NCI-H1092 (cell line): ENCODE measurements at places on chromosomes 12 and 14.

DNA sequence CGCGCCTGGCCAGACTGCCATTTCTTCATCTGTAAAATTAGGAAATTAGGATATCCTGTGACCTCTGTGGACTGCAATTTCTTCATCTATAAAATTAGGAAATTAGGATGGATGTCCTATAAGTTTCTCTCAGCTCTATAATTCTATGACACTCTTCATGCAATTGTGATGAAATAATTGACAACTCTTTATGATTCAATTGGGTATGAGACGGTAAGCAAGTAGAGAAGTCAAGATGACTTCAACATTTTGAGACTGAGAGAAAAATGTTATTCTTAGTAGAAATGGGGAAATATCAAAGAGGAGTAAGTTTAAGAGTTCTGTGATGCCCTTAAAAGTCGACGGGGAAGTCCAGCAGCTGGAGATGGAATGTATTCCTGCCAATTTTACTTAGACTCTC is 12.0 kb downstream of the KIAA0586 start:
- DNase-seq = no peak

- no peak for DNase-seq
Measured at GRCh38 chr14:71625175-71625574, 307.1 kb upstream of the RGS6 start.

DNA sequence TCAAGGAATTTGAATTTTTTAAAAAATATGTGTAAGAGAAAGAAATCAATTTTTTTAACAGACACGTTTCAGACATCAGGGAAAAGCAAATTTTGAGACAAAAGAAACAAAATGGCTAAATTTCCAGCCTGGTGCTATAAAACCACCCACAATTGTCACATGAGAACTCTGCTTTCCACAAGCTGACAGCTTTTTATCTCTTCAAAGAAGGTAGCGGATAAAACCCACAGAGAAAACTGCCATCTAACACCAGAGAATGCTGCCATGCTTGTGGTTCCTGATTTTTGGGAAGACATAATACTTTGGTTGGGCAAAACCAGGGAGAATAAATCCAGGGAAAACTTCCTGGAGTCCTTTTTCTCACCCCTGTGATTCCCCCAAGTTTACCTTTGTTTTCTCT is 10.3 kb upstream of the ITPR2 start:
- no peak for DNase-seq

- DNase-seq = no peak
Measured at GRCh38 chr14:81516986-81517797, 16.5 kb downstream of the SEL1L start.

- DNase-seq = no peak
Measured at GRCh38 chr14:43528321-43528720, 978.8 kb downstream of the FSCB start.

GRCh38 chr12:132151766-132152410 is 7.6 kb downstream of the NOC4L start:
- DNase-seq = no peak

DNA sequence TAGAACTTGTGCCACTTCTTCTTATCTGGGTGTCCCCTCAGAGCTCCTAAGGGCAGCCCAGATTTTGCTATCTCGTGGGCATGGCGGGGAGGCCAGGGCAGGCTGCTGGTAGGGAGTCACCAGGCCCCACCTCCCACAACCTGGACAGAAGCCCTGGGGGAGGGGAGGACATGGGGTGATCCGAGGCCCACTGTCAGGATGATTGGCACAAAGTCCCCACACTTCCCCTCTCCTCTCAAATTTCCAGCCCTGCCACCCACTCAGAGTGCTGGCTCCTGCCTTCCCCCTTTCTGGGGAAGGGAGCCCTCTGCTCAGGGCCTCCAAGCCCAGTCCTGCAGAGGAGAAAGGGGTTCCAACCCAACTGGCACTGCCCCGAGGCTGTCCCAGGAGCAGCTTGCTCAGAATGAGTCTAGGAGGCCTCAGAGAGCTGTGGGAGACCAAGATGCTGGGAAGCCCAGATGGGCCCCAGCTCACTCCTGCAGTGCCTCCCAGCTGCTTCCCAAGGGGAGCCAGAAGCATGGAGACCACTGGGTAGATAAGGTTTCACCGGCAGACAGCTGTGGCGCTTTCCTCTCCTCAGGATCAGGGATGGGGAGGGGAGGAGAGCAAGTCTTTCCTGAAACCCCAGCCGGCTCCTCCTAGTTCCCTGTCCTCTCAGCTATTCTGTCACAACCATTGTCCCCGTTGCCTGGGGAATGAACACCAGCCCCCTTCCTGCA is 82.8 kb downstream of the B4GALNT3 start:
- no peak for DNase-seq

DNA sequence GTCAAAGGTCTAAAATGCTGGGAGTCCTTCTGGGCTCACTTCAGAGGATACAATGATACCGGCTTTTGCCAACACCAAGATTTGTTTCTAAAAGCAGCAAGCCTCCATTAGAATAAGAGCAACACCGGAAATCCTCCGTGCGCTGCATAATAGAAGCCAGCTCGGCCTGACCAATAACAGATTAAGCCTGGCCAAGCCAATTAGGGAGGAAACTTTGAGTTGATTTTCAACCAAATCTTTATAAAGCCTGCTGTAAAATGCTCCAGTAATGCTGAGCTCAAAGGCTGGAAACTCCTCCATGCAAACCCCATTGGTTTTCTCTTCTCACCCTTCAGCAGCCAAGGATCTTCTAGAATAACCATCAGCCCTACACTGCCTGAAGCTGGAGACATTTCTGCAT is 150.1 kb downstream of the NTF3 start:
- no peak for DNase-seq

DNA sequence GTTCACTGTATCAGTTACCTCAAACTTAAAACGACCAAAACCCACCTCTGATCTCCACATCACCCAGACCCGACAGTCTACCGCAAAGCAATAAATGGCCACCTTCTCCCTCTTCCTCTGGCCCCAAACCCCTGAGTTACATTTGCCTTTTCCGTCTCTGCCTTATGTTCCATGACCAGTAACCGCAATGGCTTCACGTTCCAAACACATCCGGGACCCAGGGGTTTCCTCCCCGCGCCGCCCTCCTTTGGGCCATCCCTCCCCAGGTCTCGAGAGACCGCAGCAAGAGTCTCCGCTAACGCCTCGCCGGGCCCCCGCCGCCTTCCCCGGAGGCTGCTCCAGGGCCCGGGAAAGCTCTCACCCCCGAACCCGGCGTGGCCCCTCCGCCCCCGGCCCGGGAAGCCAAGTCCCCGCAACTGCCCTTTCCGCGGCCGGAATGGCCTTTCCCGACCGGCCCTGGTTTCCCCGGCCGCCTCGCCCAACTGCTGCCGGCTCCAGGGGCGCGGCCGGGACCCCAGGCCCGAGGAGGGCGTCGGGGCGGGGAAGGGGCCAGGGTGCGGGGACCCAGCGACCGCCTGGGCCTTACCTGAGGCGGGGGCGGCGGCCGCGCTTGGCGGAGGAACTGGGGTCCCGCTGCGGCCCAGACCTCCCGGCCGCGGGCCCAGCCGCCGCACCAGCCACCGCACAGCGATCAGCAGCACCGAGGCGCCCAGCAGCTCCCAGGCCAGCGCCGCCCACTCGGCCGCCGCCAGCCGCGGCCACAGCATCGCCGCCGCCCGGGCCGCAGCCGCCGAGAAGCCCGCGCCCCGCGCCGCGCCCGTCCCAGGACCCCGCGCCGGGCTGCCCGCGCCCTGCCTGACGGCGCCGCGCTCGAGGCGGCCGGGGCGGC is at the start of gene ANKLE2:
Gene ANKLE2 (minus strand): TSS at position 801 of the 889 bp plus-strand sequence. CDS start 34 bp downstream, at position 767.
- peak; percentile 60 for DNase-seq

GRCh38 chr12:2165021-2165420 is 112.2 kb downstream of the CACNA1C start:
- no peak for DNase-seq

DNA sequence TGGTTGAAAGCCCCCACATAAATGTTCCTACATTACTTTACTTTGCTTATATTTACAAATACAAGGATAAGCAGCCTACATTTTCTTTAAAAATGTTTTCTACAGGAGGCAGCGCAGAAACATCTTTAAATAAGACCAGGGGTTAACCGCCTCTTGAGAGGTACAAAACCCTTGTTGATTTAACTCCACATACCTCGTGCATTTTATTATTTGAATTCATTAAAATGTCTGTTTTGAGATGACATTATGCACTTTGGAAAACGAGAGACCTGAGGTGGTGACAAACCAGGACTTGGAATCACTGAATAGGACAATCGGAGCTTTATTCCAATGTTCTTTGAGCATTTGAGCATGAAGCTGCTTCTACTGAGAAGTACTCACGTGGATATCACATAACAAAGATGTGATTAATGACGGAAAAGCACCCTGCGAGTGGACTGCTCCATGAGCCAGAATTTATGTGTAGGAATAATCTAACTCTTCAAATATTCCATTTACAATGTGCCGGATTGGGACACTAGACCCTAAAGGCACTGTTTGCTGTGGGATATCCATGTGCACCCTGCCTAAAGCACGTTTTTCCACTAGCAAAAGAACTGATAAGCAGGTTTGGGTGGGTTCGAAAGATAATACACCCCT is 746 bp upstream of the DUSP16 start:
- DNase-seq = no peak

DNA sequence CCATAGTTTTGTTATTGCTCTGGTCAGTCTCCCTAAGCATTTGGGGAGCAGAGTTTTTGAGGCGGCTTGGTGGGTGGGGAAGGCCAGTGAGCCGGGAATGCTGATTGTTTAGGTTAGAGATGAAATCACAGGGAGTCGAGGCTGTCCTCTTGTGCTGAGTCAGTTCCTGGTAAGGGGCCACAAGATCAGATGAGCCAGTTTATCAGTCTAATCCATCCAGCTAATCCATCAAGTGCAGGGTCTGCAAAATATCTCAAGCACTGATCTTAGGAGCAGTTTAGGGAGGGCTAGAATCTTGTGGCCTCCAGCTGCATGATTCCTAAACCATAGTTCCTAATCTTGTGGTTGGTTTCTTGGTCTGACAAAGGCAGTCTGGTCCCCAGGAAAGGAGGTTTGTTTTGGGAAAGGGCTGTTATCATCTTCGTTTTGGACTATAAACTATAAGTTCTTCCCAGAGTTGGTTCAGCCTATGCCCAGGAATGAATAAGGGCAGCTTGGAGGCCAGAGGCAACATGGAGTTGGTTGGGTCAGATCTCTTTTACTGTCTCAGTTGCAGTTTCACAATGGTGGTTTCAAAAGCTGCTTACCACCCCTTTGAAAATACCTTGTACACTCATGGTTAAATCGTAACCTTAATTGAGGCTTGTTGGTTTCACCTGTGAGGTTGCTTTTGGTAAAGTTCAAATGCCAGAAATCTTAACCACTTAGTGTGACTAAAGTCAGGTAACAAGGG is 33.6 kb upstream of the HIGD1C start:
- no peak for DNase-seq

DNA sequence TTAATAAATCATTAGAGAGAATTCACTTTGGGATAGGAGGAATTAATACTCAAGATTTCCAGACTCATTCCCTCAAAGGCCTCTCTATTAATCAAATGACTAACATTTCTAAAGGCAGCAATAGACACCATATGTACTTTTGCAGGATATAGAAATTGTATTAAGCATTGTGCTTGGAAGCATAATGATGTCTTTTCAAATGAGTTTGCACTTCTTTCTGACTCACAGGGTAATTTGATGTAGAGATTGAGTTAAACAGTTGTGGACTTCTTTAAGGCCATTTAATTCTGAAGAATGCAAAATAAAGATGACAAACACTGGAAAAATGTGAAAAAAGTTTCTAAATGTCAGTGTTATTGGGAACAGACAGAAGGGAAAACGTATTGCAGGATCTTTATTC is 63.4 kb upstream of the CSRP2 start:
- DNase-seq = no peak

GRCh38 chr14:96799489-96800054 is 2.4 kb downstream of the VRK1 start:
- no peak for DNase-seq

GRCh38 chr12:14716848-14717444 is 20.5 kb upstream of the GUCY2C start:
- no peak for DNase-seq

DNA sequence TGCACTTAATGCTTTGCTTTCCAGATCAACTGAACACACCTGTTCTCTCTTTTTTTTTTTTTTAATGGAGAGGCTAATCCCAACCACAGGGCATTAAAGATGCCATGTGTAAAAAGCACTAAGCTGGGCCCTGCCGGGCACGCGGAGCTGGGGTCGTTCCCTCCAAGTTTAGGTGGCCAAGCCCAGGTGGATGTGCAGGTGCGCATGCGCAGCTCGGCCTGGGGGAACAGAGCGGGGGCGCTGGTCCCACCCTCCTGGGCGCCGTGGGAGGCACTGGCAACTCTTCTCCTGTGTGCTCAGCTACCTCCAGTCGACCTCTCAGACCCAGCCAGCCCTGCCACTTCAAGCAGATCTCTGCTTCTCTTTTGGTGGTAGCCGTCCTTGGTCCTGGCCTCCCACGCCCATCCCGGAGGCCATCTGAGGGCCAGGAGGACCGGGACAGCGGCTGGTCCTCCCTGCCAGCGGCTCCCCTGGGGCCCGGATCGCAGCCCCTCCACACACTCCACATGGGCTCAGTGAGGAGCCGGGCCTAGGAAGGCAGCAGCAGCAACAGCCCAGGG is 679.3 kb downstream of the BCL11B start:
- no peak for DNase-seq

DNA sequence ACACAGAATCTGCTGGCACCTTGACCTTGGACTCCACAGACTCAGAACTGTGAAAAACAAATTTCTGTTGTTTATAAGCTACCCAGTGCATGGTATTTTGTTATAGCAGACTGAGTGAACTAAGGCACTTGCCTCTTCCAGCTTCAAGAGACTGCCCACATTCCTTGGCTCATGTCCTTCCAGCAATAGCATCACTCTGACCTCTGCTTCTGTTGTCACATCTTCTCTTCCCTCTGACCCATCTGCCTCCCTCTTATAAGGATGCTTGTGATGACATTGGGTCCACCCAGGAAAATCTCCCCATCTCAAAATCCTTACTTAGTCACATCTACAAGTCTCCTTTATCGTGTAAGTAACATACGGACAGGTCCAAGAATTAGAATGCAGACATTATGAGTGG is 200.4 kb downstream of the PIK3C2G start:
- DNase-seq = no peak

- DNase-seq = no peak
Measured at GRCh38 chr14:74488786-74489397, 4.2 kb downstream of the NPC2 start.

DNA sequence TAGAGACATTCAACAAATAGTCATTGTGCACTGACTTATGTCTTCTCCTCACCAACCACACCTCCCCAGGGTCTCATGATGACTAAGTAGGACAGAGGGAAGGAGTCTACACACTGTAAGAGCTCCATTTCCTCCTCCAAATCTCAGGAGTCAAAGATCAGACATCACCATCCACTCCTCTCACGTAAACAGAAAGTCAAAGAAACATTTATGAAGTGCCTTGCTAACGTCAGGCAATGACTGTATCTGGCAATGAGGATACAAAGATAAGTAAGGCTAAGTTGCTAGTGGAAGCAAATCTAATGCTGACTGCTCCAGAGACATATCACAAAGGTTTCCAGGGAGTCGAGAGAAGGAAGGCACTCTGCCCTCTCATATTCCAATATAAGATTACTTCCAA is 88.9 kb downstream of the SLC2A13 start:
- DNase-seq = no peak
